ENCODE measurements at places on chromosomes 5 and 9.

- DNase-seq, result no peak
Observed at GRCh38 chr9:89502038-89502601, 4.2 kb upstream of the SEMA4D start.

GRCh38 chr5:141844414-141845097, 33.7 kb downstream of the PCDH1 start:
- DNase-seq, result no peak

- DNase-seq, result no peak
Observed at GRCh38 chr5:41966401-41967105, 41.5 kb downstream of the FBXO4 start.

DNA sequence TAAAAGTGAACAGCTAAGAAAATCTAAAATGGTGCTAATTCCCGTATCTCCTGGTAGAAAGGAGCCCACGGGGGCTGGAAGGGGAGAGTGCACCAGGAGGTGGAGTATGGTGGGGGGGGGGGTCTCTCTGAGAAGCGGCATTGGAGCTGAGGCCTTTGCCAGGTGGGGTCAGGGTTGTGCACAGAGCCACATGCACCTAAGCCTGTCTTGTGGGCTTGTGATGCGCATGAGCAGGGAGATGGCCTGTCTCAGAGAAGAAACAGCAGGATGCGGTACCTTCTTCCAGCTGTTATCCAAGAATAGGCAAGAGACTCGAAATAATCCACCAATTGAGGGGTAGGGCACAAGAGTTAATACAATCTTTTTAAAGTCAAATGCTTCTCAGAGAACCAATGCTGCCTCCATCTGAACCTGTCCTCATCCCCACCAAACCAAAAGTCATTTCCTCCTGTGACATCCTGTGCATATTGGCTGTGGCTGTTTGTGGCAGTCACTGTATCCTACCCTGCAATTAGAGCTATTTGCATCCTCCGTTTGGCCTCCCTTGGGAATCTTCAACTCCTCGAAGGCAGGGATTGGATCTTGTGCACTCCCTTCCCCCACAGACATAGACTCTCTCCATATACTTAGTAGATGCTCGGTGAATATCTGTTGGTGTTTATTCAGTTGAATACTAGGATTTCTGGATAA, 45.4 kb downstream of the FGF1 start:
- DNase-seq, result no peak

- no peak for DNase-seq
Observed at GRCh38 chr9:137589441-137590122, 730 bp downstream of the ZMYND19 start.

DNA sequence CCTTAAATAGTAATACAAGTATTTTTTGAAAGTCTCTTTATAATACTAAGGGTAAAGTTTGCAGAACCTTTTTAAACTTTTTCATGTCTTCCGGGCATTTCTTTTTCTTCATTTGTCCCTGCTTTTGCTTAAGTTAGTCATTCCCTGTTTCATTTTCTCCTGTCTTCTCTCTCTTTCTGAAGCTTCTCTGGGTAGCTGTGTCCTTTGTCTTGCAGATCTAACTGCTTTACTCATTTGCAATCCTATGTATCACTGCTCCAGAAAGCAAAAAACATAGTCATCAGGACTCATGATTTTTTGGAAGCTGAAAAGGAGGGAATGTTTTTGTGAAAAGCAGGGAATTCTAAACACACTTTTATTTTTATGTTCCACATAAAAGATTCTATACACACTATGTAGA, 301.7 kb downstream of the MRPS30 start:
- no peak for DNase-seq

DNA sequence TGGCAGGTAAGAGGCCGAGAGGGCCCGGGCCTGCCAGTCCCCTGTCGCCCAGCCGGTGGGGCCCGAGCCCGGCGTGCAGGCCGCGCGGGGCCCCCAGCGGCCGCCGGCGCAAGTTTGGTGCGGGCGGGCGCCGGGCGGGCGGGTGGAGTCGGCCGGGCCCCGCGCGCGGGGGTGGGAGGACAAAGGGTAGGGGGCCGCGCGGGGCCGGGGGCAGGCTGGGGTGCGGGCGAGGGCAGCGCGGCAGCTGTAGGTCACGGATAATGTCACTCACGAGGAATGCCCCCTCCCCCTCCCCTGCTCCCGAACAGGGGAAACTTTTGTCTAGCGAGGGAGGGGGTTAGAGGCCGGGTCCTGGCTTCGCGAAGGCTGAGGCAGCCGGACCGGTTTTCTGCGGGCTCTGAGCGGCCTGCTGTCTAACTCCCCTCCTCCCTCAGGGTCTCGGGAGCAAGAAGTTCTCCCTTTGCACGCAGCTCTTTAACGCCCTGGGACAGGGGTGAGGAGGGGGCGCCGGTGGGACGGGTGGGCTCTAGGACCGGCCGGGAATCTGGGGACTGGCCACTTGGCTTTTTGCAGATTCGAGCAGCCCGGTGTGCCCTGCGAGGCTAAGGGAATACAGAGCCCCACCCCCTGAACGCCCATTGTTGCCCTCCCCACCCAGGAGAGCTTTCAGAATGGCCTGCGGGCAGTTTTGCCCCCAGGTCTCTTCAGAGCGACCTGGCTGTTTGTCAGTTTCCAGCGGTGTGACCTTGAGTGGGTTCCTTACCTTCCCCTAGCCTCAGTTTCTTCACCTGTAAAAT, 21.3 kb upstream of the NDST1 start:
- DNase-seq, result peak; percentile 16

DNA sequence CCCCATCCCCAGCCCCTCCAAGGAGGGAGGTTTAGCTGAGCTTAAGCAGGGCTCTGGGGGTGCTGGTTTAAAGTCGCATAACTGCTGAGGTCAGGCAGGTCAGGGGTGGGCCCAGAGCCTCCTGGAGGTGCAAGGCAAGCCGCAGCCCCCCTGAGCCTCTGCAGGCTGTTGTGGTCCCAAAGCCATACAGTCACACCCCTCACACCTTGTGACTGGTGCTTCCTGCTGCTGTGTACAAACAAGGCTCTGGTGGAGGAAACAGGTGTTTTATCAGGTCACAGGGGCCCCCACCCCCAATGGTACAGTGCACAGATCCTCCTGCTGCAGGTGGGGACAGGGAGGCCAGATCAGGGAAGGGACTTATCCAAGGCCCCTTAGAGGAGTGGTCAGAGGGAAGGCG, 8.0 kb downstream of the TCF7 start:
- DNase-seq, result no peak

DNA sequence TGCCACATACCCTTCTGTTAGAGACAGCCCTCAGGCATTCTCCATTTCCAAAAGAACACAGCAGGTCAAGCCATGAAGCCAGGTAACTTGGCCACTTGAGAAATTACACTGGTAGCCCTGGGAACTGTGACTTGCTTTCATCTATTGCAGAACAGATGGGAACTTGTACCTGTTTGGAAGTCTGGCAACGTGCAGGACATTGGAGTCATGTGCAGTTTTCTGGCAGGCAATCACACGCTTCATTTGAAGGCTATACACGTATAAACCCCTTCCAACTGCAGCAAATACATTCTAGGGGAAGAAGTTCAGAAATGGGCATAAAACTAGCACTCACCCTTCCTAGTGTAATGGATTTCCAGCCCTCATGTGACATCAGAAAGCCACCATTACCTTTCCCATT, 54.0 kb downstream of the WDR41 start:
- DNase-seq, result no peak

DNA sequence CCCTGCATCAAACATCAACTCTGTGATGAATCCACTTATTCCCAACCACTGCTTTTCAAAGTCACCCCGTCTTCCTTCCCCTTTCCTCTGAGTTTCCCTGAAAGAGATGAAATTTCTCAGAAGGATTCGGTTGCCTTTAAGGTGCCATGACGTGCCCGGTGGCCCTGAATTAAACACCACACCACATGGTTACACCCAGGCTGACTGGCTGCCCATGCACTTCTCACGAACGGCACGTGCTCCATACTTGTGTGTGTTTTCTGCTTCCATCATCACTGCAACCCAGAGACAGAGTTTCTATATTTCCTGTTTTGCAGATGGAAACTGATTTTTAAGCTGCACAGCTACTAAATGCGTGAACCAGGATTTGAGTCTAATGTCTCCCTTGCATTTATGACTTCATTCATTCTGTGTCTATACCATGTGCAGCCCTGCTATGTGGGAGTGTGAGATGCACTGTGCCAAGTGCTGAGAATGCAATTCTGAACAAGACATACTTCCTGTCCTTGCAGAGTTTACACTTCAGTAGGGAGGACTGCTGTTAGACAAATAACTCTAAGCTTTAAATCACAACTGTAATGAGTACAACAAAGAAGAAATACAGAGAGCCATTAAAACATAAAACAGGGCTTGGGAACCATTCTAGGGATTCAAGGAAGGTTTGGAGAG, 162.9 kb downstream of the NXNL2 start:
- DNase-seq, result no peak

GRCh38 chr9:35914301-35914807, 5.1 kb downstream of the SPAAR start:
- DNase-seq, result no peak

- no peak for DNase-seq
Observed at GRCh38 chr9:127133739-127134167, 11.3 kb upstream of the ANGPTL2 start.

GRCh38 chr9:132551556-132551955, 30.9 kb upstream of the BARHL1 start:
- no peak for DNase-seq

DNA sequence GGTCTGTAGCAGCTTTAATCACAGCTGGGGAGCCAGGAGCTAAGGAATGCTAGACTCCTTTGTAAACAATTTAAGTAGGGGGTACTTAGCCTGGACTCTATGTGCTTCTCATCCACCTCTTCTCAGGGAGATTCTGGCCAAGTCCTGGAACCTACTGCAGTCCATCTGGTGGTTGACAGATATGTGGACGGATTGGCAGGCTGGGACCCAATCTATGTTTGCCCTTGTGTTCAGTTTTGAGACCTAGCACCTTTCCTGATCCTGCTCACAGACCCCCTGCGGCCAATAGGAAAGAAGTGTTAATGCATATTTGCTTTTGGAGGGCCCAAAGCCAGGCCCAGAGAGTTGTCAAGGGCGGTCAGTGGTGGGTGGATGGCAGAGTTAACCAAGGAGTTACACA, 6.4 kb downstream of the SLC22A5 start:
- no peak for DNase-seq

- no peak for DNase-seq
Observed at GRCh38 chr5:38433160-38433861, 123.1 kb downstream of the LIFR start.

- no peak for DNase-seq
Observed at GRCh38 chr9:4558371-4558998, 68.2 kb downstream of the SLC1A1 start.

DNA sequence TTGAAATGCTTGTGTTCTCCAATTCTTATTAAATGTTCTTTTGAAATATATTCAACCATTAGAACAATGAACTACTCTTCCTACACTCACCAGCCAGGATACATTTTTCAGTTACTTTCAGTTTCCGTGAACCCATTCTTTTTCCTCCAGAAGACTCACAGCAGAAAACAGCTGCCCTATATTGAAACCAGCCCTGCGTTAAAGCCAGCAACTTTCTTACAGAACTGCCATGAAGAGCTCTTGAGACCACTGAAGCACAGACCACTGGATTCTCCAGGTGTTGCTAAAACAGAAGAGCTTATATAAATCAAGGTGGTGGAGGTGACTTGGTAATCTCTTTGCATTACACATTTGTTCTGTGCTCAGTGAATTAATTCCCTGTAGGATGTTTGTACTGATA, 365.9 kb upstream of the C9orf72 start:
- no peak for DNase-seq

GRCh38 chr5:57665146-57665936, 182.7 kb upstream of the ACTBL2 start:
- DNase-seq, result no peak

GRCh38 chr9:17986595-17986994, 407.7 kb downstream of the SH3GL2 start:
- DNase-seq, result no peak

DNA sequence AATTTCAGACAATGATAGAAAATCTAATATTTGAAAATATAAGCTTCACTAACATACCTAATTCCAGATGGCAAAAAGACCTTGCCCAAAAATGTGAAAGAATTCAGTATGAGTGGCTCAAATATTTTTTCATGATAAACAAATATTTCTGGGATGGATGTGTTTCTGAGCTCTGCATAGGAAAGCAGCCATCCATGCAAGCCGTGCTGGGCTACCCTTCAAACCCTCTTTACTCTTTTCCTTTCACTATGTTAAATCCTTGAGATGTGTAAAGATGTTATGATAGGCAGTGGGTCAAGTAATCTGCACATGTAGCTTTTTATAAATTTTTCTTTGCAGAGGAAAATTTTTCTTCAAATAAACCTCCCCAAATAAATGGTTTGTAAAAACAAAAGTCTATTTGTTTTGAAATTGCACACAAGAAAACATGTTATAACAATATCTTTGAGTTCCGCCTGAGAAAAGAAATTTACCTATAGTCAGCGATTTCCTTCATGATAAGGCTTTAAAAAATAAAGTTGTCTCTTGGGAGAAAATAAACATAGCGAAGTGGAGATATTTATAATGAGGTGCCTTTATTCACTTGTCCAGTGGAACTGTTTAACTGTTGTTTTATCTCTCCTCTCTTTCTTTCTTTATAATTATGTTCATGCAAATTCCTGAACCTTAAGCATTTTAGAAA, 154.3 kb upstream of the PITX1 start:
- DNase-seq, result no peak

GRCh38 chr9:81671880-81672280, 17.5 kb downstream of the TLE1 start:
- no peak for DNase-seq

- no peak for DNase-seq
Observed at GRCh38 chr5:95668728-95669127, 14.1 kb downstream of the SPATA9 start.

DNA sequence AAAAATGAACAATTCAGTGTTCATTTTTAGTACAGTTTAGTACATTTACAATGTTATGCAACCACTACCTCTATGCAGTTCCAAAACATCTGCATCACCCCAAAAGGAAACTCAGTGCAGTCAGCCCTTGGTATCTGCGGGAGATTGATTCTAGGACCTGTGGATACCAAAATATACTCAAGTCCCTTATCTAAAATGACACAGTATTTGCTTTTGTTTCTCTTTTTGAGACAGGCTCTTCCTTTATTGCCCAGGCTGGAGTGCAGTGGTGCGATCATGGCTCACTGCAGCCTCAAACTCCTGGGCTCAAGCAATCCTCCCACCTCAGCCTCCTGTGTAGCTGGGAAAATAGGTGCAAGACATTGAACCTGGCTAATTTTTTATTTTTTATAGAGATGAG, 114.0 kb downstream of the PIP5K1B start:
- no peak for DNase-seq

- DNase-seq, result no peak
Observed at GRCh38 chr9:99105152-99106043, 485 bp downstream of the TGFBR1 start.

- no peak for DNase-seq
Observed at GRCh38 chr5:146516151-146516475, at the start of gene GPR151. TSS of gene GPR151 (minus strand) at chr5:146516190. CDS start at chr5:146516113, 77 bp downstream.

All from activated T-cell treated with anti-CD3 and anti-CD28 coated beads for 24 hours (primary cell).